Activated naive CD4-positive, alpha-beta T cell (primary cell): ENCODE measurements at places on chromosomes 2 and 18.

DNA sequence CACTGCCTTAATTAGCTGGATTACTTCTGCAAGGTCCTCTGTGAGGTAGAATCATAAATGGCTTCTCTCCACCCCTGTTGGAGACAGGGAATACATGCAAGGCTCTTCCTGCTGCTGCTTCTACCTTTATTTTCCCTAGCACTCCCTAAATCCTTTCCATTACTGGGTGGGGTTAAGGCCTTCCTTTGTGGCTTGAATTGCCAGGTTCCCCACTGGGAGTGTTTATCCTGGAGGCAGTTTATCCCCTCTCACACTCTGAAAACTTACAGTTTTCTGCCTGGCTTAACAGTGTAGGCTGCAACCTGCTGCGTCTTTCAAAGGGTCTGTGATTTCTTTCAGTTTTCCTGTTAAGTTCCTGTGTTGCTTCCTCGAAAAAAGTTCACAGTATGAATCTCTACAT lies 1062.3 kb upstream of the CRIM1 start:
- DNase-seq, result no peak

DNA sequence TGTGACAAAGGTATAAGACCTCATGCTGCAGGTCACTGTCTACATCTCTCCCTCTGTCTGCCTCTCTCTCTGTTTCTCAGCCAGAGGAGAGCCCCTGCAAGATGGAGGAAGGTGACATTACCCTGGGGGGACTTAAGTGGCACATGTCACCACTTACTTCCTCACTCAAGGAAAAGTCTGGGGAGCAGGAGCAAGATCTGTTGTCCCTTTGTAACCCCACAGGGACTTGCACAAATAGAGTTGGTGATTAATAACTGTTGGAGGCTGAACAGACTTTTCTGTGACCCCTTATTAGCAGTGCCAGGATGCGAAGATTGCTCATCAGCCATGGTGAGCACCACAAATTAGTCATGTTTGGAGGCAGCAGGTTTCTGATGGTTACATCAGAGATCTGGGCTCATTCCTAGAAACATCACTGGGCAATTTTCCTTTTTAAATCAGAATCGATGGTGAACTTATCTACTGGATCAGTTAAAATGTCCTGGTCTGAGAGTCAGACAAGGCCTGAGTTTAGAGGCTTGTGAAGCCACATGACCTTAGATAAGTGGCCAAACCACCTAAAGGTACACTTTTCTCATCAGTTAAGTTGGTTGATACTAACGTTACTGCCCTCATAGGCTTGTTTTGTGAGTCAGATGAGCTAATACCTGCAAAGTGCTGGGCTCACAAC lies 81.2 kb upstream of the LTBP1 start:
- no peak for DNase-seq

- DNase-seq, result no peak
Observed at GRCh38 chr18:57909620-57910019, 106.5 kb upstream of the ATP8B1 start.

GRCh38 chr2:201931475-201931874 lies 102.2 kb upstream of the FZD7 start:
- DNase-seq, result no peak

DNA sequence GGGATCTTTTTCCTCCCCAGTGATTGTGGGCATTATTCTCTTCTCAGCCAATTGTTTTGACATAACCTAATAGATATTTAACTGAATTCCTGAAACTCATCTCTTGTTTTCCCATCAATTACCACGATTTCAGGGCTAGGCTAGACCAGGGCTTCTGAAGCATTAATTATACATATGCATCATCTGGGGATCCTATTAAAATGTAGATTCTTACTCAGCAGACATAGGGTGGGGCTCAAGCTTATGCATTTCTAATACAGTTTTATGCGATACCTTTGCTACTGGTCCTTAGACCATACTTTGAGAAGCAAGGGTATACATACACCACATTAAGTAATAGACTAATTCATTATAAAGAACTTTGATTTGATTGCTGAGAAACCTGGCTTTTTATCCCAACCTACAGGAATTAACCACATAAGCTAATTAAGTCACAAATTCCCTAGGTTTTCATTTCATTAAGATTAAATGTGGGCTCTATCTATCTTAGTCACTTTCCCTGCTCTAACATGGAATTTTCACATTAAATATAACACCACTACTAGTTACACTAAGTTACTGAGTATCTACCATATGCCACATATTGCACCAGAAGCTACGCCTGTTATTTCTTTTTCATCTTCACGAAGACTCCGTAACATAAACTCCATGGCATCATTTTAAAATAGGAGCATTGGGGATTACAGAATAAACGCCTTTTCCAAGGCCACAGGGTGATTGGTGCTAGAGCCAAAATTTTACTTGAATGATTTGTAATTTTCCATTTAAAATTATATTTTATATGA lies 417.5 kb downstream of the DPP10 start:
- DNase-seq, result no peak

DNA sequence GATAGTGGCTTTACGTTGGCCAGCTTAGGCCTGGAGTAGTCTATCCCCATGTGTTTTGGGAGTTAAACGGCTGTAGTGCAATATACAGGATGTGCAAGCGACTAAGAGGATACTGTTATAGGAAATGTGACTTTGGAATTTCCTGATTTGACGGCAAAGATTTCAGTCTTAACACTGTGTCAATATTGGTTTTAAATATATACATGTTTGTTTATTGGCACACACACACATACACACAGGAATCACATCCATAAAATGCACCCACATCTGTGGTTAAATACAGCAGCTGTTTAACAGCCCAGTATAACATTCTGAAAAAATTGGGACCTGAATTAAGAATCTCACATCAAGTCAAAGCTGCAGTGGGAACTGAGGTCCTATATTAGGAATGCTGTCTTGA lies 347.1 kb downstream of the TXNL1 start:
- no peak for DNase-seq

DNA sequence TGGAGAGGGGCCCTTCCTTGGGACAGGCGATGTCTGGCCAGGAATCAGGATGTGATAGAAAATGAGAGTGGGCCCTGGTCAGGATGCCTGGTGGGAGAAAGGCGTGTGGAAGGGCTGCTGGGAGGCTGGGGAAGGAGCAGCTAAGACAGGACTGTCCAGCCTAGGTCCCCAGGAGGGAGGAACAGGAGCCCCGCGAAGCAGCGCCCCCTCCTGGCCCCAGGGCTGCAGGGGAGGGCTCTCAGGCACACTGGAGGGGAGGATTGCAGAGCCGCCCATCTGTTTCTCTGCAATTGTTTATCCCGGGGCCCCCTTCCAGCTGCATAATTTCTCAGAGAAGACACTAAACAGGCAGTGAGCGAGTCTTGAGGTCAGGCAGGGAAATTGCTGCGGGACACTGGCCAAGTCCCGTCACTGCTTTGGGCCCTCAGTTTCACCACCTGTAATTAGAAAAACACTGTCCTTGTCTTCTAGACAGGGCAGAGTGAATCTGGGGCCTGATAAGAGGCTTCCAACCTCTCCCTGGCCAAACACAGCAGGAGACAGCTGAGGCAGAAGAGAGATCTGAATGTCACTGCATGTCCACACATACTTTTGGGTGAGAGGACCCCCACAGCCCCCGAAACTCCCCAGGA lies 3.9 kb upstream of the NPPC start:
- no peak for DNase-seq

- DNase-seq, result no peak
Observed at GRCh38 chr2:238075397-238075796, 14.6 kb downstream of the SCLY start.

GRCh38 chr2:9565436-9566153 lies 10.0 kb upstream of the ADAM17 start:
- DNase-seq, result no peak

- no peak for DNase-seq
Observed at GRCh38 chr18:78565240-78565639, 414.4 kb upstream of the SALL3 start.

DNA sequence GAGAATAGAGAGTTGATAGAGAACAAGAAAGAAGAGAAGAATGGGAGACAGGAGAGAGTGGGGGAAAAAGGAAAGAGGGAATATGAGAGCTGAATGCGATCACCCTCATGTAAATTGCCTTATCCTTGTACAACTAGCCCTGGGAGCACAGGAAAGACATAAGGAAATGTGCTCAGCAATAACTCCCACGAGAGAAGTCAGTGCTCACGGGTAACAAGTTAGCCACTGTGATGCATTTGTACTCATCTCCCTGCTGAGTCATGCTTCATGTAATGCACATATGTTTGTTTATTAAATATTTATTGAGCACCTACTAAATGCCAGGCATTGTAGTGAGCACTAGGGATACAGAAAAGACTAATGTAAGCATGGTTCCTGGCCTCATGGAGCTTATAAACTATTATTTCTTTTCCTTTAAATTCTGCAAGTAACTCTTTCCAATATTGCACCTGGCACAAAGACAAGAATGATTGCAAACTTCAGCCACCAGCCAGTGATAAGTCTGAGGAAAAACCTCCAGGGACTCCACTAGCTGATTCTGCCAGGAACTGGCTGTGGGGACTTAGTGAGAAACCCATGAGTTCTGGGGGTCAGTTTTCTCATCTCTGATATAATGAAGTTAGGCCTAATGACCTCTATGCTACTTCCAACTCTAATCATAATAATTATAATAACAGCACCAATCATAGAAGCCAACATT lies 124.1 kb downstream of the LNPK start:
- DNase-seq, result no peak

GRCh38 chr2:114450639-114451038 lies 8.2 kb downstream of the DPP10 start:
- no peak for DNase-seq

- DNase-seq, result no peak
Observed at GRCh38 chr2:1847846-1848598, 103.7 kb upstream of the PXDN start.

GRCh38 chr2:132654968-132655367 lies 15.0 kb downstream of the LYPD1 start:
- no peak for DNase-seq

DNA sequence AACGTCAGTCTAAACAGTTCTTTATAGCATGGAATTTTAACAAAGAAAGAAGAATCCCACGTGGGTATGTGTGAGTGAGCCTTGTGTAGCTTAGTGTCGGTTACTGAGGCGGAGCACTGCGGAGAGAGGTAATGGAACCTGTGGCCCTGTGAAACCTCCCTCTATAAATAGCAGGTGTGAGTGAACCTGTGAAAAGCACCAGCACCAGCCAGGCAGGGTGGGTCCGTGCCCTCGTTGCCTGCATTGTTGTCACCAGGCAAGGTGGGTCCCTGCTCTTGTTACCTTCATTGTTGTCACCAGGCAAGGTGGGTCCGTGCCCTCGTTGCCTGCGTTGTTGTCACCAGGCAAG lies 4.7 kb downstream of the CTDP1 start:
- no peak for DNase-seq

GRCh38 chr2:14628901-14629300 lies 3.6 kb upstream of the LRATD1 start:
- DNase-seq, result no peak

- no peak for DNase-seq
Observed at GRCh38 chr2:51662187-51662586, 630.3 kb upstream of the NRXN1 start.

GRCh38 chr18:68244786-68245185 lies 470.1 kb downstream of the TMX3 start:
- no peak for DNase-seq

GRCh38 chr2:215883799-215884198 lies 129.6 kb downstream of the MREG start:
- no peak for DNase-seq

DNA sequence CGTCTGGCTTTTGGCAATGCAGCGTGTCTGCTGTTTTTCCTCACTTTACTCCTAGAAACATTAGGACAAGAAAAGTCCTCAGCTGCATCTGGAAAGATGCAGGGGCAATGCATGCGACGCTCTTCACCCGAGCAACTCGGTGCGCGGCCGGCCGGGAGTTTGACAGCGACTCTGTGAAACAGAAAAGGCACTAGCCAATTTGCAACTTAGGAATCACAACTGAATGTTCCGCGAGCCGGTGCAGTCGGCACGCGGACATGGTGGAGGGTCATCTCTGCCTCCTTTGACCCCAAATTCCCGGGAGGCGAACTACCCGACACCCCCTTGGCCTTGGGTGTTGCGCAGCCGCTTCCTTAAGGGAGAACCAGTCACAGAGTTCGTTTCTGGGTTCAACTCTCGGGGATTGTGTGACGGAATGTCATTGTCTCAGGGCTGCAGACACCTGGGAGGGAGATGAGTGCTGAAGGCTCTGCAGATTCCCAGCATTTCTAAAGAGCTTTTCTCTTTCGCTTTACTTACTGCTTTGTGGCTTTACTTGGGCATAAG lies 9.8 kb downstream of the NR4A2 start:
- no peak for DNase-seq

DNA sequence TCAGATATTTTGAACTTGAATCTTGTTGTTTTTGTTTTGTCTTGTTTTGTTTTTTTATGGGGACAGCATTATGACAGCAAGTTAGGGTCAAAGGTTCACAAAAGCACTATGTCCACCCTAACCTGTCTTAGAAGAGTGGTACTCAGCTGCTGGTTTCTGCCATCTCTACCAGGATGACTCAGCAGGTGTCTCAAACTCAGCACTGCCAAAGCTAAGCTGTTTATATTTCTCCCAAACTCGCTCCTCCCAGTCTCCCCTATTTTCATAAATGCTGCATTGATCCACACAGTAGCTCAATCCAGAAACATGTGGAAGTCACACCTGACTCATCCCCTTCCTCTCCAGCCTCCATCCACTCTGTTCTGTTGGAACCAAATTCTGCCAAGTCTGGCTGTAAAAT lies 134.9 kb downstream of the ZBTB7C start:
- DNase-seq, result no peak

DNA sequence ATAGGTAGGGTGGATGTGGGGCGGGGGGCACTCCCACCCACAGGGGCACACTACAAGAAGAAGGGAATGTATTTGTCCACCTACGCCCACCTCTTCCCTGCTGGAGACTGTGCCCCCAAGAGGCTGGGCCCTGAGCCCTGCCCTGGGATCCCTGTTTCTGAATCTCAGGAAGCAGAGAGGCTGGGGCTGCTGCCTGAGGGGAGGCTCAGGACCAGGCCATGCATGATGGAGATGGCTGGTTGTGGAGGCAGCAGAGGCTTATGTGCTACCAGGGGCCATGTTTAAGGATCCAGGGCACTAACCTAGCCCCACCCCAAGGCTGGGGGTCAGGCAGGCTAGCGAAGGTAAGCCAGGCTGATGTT lies 81.1 kb upstream of the OTOF start:
- no peak for DNase-seq

- DNase-seq, result no peak
Observed at GRCh38 chr18:57547260-57547659, 39.2 kb downstream of the FECH start.

DNA sequence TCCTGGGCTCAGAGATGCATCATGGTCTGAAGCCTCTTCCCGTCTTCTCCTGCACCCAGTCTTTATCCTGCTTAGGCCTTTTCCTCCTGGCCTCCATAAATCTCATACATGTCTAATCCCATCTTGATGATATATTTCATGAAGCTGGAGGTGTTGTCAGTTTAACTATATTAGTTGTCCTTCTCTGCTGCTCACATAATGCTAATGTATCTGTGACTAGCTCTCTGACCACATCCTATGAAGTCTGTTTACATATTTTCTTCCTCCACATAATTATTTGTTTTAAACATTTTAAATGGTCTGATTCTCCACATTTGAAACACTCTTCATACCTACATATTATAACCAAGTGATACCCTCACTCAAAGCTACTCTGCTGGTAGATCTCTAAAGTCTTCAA lies 315.2 kb upstream of the RND3 start:
- no peak for DNase-seq
